ENCODE measurements at places on chromosomes 7 and 10.

GRCh38 chr7:66198469-66198868 lies 6.7 kb upstream of the TPST1 start:
- DNase-seq, result no peak

GRCh38 chr10:33370434-33370930 lies 36.0 kb upstream of the NRP1 start:
- DNase-seq, result no peak

DNA sequence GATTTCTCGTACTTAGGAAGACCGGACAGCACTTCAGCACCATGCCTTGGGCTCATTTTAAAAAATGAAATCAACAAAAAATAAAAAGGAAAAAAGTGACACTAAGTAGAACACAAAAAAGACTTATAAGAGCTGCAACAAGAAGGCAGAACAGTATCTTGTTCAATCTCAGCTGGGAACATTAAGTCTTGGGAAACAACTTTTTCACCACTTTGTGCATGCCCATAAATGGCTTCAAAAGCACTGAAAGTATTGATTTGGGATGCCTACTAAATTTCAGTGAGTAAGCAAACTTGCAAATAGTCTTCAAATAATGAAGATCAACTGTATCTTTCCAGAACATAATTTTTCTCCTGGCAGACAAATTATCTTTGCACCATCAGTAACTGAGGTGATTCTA lies 489.3 kb downstream of the NXPH1 start:
- no peak for DNase-seq

DNA sequence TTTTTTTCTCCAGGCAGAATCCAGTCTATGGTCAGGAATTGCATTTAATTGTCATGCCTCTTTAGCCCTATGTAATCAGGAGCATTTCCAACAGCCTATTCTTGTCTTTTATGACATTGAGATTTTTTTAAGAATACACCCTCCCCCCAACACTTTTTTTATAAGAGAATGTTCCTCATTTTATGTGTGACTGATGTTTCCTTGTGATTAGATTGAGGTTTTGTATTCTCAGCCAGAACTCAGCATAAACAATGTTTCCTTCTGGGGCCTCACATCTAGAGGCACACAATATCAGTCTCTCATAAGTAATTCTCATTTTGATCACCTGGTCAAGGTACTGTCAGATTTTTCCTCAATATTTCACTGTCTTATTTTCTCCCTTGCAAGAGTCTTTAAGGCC lies 193.4 kb upstream of the PDE1C start:
- DNase-seq, result no peak

- DNase-seq, result no peak
These were observed 557.8 kb downstream of the AUTS2 start for GRCh38 chr7:70156057-70156456.

- no peak for DNase-seq
These were observed 192.8 kb upstream of the GDF10 start for GRCh38 chr10:47107007-47107747.

DNA sequence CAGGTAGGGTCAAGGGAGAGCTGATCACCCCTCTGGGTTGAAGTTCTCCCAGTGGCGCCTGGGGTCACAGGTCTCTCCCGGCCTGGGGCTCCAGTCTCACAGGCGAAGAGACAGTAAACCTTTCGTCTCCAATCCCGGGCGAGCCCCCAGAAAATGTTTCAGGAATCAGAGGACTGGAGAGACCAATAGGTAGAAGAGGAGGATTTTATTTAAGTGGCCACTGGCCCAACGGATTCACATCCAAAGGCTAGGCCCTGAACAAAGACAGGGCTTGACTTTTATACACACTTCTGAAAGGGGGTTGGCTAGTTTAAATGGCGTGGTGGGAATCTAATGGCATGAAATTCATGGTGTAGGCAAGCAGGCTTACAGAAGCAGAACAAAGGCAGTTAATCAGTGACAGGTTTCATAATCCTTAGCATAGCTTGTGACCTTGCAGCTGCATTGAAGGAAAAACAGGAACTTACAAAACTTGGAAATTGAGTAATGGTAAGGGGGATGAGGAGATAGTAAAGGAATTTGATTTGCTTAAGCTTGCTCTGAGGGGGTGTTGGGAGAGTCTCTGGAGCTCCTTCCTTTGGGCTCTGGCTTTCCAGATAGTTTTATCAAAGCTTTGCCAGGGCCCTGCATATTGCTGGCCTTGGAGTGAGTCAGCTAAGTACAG lies 105.5 kb downstream of the TRIM24 start:
- DNase-seq, result no peak

GRCh38 chr7:76346097-76346496 lies 12.7 kb downstream of the YWHAG start:
- no peak for DNase-seq

DNA sequence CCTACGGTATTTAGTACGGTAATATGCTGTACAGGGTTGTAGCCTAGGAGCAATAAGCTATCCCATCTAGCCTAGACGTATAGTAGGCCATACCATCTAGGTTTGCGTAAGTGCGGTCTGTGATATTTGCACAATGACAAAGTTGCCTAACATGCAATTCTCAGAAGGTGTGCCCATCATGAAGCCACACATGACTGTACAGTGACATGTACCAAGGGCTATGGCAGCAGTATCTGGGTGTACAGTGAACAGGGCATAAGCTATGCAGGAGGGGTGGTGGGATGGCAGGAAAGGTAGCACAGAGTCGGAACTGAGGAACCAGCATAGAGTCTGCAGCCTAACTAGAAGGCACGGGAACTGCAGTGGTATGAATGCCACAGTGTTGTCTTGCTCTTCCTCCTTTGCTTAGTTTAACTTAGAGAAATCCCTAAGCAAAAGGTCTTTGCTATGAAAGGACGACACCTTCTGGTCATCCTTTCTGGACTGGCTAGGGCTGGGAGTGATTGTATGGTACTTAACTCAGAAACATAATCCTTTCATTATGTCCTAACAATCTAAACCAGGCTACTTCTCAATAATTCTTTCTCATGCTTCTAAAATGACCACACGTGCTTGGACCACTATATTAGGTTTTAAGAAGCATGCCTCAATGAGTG lies 93.5 kb downstream of the DYNC1I1 start:
- DNase-seq, result no peak

GRCh38 chr7:151895008-151895630 lies 18.2 kb upstream of the PRKAG2 start:
- no peak for DNase-seq

DNA sequence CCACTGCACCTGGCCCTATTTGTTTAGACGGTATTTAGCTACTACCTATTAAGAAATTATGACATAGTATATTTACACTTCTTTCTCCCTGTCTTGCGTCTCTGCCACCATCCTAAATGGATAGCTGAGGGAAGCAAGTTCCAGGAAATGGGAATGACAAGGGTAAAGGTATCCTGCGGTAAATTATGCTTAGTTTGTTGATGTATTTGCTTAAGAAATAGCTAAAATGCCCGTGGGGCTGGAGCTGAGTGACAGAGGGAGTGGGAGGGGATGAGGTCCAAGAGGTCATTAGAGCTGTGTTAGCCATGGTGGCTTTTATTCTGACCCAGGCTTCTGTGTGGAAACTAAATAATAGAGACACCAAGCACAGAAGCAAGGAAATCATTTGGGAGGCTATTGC lies 29.0 kb upstream of the UBE2D1 start:
- no peak for DNase-seq

DNA sequence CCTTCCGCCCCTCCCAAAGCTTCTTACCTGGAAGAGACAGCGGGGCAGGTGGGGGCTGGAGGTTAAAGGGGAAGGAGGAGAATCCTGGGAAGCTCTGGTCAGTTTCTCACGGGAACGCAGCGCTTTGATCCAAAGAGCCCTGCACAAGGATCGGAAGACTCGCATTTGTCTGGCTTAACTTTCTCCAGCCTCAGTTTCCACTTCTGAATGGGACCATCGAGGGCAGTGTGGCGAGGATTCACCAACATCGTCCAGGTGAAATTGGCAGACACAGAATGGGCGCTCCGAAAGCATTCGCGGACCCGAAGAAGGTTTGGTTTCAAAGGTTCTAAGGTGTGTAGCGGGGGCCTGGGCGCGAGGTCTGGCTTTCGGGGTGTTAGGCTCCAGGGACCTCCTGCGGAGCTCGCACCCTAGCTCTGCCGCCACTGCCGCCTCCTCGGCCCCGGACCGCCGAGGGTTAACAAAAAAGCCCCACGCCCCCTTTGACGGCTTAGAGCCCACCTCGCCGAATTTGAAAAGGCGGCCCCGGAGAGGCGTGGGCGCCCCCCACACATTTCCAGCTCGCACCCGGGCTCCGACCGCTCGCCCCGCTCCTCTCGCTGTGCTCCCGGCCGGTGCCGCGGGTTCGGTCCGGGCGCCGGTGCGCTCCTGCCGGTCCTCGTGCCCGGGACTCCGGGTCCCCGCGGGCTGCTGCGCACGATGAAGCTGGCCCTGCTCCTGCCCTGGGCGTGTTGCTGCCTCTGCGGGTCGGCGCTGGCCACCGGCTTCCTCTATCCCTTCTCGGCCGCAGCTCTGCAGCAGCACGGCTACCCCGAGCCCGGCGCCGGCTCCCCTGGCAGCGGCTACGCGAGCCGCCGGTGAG lies at the start of gene COL26A1:
Gene COL26A1, plus strand, starts transcription at position 542 of the 862 bp plus-strand sequence. Its CDS starts 158 bp downstream, at position 700.
- no peak for DNase-seq

DNA sequence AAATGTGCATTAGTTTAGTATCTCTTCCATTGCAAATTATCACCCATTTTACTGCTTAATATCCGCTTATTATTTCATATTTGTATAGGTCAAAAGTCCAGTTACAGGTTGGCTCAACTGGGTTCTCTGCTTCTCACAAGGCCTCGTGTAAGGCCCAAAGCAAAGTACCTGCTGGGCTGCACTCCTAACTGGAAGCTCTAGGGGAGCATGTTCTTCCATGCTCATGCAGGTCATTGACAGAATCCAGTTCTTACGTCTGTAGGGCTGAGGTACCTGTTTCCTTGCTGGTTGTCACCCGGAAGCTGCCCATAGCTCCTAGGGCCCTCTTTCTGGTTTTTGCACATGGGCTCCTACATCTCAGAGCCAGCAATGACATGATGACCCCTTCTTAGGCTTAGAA lies 79.6 kb downstream of the RAPGEF5 start:
- no peak for DNase-seq

All from esophagus squamous epithelium (tissue), 5 donors.